ENCODE measurements at places on chromosomes 3 and 15. TPM values are rescaled to one million over a fixed set of nuclear protein-coding genes. Genes with fewer than 3 reads are reported as not detected.

Gene ZKSCAN7
- total RNA-seq: 3.2 TPM

- no peaks in the 10 kb centered on the region for H3K36me3 ChIP-seq
- H3K4me3 ChIP-seq: no peak overlapping the region
- no peaks in the 10 kb centered on the region for H3K4me1 ChIP-seq
- DNase-seq: no peak
- H3K27ac ChIP-seq: no peak overlapping the region
Measured at GRCh38 chr3:168558728-168559411, 463.1 kb upstream of the GOLIM4 start.

DNA sequence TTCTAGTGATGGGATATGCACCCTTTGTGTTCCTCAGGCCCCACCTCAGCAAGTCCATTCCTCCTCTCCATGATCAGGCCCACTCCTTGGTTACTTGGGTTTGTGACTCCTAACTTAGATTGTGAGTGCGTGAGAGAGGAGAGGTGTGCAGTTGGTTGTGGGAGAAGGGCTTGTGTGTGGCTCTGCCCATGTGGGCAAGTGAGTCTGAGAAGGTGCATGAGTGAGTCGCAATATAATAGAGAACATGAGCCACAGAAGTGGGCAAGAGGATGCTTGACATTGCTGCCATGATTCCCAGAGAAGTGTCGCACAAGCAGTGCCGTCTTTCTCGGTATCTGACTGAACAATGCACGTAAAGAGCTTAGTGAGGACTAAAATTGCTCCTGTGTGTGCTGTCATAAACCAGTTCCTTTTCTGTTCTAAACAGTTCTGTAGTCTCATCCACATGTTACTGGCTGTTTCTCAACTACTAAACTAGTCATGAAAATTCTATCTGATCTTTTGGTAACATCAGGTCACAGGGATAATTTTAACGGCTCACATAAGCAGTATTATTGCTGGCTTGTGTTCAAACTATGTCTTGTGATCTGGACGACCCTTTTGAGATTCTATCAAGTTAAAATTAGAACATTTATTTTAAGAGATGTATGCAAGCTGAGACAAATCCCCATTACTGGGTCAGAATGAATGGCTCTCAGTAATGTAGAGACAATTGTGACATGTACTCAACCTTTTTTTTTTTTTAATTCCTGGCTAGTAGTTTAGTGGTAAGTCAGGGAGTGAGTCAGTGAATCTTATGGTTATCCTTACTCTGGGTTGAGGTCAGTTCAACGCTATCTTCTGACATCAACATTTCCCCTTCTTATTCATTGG is 25.6 kb downstream of the GYG1 start:
- no peak for DNase-seq
- peak overlapping the region; percentile 65 for H3K27ac ChIP-seq
- H3K36me3 ChIP-seq: peaks cover 48% of the 10 kb centered on the region
- peaks cover 19% of the 10 kb centered on the region for H3K4me1 ChIP-seq
- no peaks in the 10 kb centered on the region for H3K27me3 ChIP-seq
- H3K4me3 ChIP-seq: no peak overlapping the region

DNA sequence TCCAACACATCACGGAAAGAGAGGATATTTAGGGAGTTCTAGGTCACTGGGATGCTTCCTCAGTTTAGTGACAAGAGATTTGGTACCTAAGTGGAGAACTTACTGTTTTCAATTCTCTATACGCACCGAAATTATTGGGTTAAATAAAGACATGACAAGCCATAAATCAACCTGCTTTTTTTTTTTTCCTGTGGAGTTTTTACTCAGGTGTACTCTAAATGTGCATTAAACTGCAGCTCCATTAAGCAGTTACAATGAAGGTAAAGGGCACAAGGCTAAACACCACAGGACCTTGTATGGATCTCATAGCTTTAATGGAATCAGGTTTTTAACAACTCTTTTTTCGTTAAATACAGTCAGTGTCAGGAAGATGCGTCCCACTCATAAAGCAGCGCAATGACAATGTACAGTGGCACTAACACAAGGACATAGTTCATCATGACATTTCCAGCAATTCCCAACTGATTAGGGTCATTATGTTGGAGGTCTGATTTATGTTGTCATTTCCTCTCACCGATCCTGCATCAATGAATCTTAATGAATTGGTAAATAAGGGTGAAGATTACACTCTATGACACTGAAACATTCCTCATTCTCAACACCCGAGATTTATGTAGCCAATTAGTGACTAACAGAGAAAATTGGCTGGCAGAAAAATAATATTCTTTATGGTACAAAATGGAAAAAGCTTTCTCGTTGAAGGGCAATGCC is 355.2 kb downstream of the FOXP1 start:
- DNase-seq: no peak
- H3K4me3 ChIP-seq: no peak overlapping the region
- peaks cover 30% of the 10 kb centered on the region for H3K4me1 ChIP-seq
- no peak overlapping the region for H3K27ac ChIP-seq
- H3K27me3 ChIP-seq: no peaks in the 10 kb centered on the region

Gene RASL12
- total RNA-seq: 12.0 TPM

All from heart left ventricle (tissue), 16 donors.